RCC 7860 (cell line): ENCODE measurements at places on chromosomes 4 and X.

DNA sequence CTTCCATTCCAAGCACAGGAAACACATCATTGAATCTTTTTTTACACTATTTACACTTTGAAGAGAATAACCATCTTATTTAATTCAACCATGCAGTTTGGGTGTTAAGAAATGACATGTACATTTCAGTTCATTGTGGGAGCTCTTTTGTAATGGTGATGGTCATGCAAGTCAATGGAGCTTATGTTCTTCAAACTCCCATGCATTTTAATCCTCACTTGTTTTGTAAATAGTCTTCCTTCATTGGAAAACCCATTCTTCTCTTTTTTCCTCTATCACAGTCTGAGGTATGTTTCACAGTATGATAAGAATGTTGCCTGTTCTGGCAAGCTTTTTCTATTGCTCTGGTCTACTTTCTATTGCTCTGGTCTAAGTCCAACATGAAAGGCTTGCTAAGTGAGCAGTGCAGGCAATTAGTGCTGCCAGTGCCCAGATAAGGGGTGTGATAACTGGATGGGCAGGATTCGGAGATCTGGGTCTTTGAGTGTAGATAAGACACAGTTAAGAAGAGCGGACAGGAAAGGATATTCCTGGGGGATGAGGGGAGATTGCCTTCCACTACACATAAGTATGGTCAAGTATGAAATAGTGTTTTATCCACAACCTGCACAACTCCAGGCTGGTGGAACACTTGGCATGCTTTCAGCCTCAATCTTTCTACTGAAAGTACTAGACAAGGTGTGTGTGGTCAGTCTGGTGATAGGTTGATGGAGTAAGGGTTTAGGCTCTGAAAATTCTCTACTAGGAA is 17.1 kb downstream of the AFP start:
- DNase-seq, result no peak

- DNase-seq, result no peak
Observed at GRCh38 chr4:83996254-83996653, 460.3 kb downstream of the GPAT3 start.

- DNase-seq, result no peak
Observed at GRCh38 chr4:183170894-183171293, 71.8 kb downstream of the WWC2 start.

DNA sequence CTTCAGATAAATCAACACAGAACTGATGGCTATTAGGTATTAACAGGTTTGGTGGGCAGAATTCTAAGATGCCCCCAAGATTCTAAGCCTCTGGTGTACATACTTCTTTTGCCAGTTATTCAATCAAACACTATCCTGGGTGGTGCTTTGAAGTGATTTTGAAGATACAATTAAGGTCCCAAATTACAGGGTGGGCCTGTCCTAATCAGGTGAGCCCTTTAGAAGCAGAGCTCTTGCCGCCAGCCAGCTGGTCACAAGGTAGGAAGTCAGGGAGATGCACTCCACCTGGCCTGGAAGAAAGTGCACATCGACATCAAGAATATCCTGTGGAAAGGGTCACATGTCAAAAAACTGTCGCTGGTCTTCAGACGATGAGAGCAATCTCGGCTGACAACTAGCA is 29.5 kb downstream of the ASB9 start:
- no peak for DNase-seq

GRCh38 chr4:139689093-139689722 is 23.6 kb downstream of the MGST2 start:
- no peak for DNase-seq

DNA sequence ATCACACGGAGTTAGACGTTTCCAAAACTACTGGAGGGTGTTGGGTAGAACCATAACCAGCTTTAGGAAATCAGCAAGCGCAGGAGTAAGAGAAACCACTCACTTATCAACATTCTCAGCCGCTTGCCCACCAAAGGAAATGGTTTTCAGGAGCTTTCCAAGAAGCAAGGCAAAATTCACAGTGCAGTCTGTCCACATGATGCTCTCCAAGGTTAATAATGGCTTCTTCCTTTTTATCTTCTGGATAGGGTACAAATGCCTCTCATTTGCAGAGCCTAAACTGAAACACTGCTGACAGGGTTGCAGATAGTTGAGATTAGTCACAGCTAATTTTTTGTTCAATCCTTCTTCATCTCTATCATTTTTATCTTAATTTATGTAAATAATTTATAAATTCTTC is 705.4 kb downstream of the RAB28 start:
- DNase-seq, result no peak

- no peak for DNase-seq
Observed at GRCh38 chr4:98148856-98149255, 5.6 kb upstream of the STPG2 start.

- DNase-seq, result no peak
Observed at GRCh38 chrX:139936259-139936658, 3.4 kb upstream of the ATP11C start.

- no peak for DNase-seq
Observed at GRCh38 chr4:136713140-136713539, 819.2 kb downstream of the PCDH18 start.

DNA sequence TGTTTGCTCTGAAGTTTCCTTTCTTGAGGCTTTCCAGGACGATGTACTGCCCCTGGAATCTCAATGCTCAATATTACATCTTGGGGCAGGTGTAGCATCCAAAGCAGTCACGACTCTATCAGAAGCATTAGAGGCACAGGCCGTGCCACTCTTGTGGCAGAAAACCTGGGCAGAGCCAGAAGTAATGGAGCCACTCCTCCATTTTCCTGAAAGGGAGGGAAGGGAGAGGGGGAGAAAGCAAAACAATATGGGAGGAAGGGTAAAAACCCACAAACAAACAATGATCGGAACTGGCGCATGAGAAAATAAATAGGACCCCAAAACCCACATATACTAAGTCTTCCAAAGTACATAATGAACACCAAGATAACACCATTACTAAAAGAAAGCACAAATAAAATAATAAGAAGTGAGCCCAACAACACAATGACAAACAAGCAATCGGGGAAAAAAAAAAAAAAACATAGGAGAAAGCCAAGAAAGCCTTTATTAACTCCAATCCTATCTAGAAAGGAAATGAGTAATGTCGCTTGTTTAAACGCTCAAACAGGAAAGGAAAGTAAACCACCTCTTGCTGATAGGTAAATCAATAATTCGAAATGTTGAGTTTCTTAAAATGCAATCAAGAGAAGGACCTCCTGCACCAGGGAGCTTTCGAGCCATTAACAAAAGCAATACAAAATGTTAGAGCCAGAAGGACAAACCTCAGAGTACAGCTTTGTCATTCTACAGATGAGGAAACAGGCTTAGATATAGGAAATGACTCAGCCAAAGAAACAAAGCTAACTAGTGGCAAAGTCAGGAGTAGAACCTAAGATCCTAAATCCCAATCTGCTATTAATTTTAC is 117.4 kb downstream of the ATRX start:
- peak; percentile 31 for DNase-seq

DNA sequence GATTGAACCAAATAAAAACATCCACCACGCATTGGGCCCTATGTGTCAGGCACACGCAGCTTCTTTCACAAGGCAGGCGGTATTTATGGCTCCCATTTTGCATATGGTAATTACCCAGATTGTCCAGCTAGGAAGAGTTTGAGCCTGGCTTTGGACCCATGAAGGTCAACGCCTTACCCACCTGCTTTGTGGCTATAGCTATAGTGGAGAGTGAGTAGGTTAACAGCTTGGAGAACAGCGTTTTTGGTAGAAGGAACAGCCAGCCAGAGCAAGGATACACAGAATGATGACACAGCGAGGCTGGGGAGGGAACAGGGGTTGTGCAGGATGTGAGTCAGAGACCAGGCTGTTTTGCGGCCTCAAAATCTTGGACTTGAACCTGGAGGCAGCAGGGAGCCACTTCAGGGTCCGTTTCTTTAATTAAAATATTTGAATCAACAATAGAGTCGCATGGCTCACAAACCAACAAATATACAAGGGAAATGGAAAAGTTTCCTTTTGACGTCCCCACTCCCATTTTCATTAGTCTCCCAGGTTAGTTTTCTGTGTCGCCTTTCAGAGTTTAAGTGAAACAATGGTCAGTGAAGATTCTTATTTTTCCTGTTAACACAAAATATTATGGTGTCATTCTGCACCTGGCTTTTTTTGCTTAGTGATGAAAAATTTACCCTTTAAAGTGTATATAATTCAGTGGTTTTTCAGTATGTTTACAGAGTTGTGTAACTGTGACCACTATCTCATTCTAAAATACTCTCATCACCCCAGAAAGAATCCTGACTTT is 118.2 kb upstream of the STX18 start:
- DNase-seq, result peak; percentile 78

DNA sequence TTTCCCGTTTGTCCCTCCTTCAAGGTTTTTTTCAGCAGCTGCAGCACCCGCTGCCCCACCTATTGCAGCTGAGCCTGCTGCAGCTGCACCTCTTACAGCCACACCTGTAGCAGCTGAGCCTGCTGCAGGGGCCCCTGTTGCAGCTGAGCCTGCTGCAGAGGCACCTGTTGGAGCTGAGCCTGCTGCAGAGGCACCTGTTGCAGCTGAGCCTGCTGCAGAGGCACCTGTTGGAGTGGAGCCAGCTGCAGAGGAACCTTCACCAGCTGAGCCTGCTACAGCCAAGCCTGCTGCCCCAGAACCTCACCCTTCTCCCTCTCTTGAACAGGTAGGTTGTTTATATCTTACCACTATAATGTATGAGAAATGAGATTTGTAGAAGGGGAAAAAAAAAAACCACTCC is 4.5 kb downstream of the PRR27 start:
- DNase-seq, result no peak

DNA sequence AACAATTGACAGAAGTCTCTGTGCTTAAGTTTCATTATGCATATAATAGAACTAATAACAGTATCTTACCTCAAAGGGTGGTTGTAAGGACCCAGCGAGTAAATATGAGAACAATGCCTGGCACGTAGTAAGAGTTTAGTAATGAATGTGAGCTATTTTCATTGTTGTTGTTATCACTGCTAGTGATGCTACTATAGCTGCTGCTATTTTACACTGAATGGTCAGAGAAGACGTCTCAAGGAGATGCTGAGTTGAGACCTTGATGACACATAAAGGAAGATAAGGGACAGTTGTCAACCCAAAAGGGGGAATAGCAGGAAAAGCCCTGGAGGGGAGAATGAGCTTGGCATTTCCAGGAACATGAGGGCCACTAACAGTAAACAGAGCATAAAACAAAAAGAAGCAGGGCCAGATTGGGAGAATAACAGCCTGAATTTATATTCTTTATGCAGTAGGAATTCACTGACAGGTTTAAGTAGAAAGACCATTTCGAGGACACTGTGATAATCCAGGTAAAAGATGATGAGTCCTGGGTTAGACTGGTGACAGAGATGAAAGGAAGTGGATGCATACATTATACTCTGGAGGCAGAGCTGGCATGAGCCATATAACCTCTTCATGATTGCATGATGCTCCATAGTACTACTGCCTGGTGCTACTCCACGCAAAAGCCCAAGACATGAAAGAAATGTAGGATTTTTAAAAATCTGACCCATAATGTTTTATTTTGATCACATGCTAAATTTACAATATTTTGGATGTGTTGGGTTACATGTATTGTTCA is 23.1 kb downstream of the ATP8A1 start:
- no peak for DNase-seq

GRCh38 chr4:168685136-168685809 is 188.4 kb downstream of the PALLD start:
- no peak for DNase-seq

- DNase-seq, result no peak
Observed at GRCh38 chr4:186216465-186217024, 10.8 kb upstream of the KLKB1 start.

- no peak for DNase-seq
Observed at GRCh38 chrX:12891171-12891570, 15.2 kb upstream of the TLR8 start.

DNA sequence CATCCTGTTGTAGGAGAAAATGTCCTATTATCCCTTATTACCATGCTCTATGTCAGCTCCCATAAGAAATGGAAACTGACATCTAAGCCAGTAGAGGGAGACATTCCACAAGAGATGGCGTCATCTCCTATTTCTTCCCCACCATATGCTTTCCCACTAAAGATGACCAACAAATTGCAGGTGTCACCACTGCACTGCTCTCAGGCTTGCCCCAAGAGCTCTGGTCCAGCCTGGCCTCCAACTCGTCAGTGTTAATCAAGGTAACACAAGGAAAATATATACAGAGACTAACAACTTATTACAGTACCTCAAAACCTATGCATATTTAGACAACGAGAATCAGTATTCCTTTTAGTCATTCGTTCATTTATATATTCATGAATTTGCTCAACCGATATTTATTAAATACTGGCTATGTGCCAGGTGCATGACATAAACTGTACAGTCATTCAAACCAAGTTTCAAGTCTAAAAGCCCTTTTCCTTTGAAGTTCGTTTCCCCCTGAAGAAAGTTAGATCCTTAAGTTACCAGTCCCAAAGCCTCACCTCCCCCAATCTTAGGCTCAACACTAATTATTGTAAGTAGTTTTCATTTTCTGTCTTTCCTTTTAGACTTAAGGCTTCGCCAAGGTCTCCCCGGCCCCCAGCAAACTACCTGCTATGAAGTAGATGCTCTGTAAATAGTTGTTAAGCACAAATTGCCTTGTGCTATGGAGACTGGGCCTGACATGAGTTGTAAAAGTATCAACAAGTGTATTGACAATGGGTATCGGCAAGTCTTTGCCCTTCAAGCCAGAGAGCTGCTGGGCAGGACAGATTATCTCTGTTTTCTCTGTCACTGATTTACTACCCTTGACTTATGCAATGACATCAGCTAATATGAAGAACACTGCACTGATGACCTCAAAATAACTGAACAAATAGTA is 3.1 kb upstream of the FGB start:
- DNase-seq, result peak; percentile 26

DNA sequence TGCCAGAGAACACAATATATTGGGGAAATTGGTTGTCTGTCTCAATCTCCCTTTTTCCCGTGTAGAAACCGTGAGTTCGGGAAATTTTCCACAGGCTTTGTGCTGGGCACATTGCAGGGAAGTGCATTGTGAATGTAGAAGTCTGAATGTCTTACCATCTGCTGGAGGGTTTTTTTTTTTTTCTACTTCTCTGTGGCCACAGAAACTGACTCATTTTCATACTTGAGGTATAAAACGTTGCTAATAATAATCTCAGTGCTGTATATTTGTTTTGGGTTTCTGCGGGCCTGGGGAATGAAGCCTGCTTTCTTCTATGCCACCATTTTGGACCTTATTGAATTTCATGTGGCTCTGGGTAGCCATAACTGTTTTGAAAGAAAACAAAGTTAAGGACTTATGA is 1001.2 kb downstream of the STIM2 start:
- DNase-seq, result no peak

GRCh38 chrX:125492439-125492838 is 172.8 kb downstream of the TEX13C start:
- DNase-seq, result no peak

DNA sequence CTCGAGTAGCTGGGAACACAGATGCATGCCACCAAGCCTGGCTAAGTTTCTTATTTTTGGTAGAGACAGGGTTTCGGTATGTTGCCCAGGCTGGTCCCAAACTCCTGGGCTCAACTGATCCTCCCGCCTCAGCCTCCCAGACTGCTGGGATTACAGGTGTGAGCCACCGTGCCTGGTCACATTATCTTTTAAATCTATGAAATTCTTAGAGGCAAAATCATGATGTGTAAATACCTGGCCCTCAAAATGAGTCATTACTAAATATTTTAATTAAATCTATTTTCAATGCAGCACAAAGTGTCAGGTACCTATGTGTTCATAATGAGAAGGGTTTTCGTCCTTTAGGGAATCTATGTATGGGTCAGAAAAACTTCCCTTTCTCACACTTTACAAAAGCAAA is 222.5 kb upstream of the GPC4 start:
- no peak for DNase-seq
